NCI-H187 (cell line): ENCODE measurements at places on chromosomes 3 and 15.

DNA sequence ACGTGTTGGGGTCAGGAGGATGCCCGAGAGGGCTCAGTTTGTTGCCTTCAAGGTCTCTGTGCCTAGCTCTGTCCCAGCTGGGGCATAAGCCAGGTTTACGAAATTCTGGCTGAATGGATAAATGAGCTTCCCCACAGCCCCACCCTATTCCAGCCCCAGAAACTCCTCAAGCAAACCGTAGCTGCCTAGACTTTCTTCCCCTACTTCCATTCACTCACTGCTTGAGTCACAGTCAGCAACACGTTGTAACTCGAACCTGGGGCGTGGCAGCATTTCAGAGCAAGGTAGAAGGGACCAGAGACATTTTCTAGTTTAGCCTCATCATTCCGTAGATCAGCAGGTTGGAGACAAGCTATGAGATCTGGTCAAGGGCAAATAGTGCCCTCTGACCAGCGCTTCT is 24.2 kb downstream of the NMNAT3 start:
- no peak for DNase-seq

- DNase-seq = no peak
Observed at GRCh38 chr3:38561746-38562466, 65.8 kb downstream of the EXOG start.

GRCh38 chr3:134753999-134754742 is 40.9 kb upstream of the EPHB1 start:
- no peak for DNase-seq

GRCh38 chr3:70072180-70072579 is 72.6 kb downstream of the SAMMSON start:
- DNase-seq = no peak

GRCh38 chr3:102629943-102630342 is 195.1 kb downstream of the ZPLD1 start:
- no peak for DNase-seq

DNA sequence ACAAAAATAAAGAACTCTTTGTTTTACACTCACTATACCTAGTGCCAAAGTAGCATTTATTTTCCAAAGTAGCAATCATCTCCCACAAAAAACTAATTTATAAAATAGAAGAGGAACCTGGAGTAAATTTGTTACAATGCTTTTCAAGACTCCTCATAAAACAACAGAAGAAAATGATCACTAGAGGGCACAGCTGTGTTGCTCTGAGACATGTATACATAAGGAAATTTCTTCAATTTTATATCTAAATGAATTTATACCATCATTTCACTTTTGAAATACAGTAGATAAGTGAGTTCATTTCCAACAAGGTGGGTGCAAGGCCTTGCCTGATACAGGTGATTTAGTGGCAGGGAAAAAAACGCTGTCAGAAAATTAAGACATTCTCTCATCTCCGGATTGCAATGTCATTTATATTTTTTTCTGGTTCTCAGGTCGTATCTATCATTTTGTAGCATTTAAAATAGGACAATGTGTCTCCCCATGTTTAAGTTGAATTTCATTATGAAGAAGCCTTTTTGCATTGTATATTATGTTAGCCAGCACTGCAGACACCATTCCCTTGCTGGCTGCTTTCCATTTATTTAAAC is 25.3 kb upstream of the ARHGEF26 start:
- no peak for DNase-seq

DNA sequence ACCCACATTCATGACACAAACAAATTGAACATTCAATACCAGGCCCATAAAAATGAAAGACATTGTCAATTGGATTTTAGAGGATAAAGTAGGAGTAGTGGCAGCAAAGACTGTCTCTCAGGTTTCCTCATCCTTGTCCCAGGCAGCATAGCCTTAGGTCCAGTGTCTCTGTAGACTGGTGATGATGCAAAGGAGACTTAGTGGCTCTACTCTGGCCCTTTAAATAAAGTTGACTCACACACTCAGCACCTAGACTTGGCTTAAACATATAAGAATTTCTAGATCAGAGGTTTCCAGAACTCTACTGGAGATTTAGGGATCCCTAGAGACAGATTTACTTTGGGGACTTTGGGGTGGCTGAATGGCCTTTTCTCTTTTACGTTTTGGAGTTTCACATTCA is 166.6 kb downstream of the NR1D2 start:
- DNase-seq = no peak

- DNase-seq = no peak
Observed at GRCh38 chr3:159458982-159459381, 529.7 kb upstream of the IL12A start.

DNA sequence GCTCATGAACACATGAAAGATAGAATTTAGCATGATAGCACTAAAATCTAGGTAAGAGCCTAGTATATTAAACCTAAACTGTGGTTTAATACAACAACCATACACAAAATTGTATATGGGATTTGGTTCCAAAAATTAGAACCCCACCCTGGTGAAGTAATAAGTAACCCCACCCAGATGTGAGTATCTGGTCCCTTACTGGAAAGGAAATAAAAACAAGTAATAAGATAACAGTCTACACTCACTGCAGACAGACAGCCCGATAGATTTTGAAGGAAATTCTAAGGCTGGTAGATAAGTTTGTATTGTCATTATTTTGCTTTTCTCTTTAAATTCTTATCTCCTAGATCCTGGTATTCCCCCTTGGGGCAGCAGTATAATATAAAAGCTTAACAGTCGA is 184.9 kb downstream of the ZBTB20 start:
- no peak for DNase-seq

GRCh38 chr3:15044326-15044725 is 20.8 kb downstream of the MRPS25 start:
- DNase-seq = no peak

DNA sequence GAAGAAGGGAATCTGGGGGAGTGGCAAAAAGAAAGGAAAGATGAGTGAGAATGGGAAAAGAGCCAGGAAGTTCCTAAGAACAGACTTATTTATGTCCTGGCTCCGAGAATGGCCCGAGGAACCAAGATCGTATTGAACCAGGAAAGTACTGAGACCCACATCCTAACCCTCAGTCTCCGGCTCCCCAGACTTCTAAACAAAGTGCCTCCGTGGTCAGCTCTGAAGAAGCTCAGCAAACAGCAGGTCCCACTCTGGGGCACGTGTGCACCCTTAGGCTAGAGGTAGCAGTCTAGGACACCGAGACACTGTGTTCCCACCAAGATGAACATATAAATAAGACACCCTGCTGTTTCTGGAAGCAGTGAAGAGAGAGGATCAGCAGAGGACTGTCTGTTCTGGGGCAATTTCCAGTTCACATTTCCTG is 307.4 kb downstream of the NTRK3 start:
- no peak for DNase-seq

DNA sequence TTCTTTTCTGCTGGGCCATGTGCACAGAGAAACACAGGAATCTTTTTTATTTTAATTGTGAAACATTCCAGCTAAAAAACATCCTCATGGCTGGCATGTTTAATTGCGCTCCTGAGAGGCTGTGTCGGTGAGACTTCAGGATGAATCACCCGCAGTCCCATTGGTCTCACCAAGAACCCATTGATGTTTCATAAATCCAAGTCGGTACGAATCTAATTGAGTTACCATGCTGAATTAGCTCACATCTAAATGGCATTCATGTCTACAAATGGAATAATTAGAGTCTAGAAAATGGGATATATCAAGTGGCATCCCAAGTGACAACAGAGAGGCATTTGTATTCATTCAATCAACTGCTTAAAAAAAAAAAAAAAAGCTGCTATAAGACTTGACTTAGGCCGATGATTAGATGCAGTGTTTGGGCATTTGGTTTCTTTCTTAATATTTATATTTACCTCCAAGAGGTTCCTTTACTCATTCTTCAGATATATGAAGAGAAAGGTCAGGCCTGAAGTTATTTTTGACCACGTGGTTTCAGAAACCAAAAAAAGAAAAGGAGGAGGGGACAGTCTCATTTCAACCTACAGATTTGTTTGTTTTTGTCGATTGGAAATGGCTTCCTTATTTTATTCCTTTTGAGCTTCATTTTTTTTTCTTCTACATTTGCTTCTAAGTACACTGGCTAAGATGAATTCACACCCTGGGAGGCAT is 79.1 kb upstream of the FOXB1 start:
- no peak for DNase-seq

DNA sequence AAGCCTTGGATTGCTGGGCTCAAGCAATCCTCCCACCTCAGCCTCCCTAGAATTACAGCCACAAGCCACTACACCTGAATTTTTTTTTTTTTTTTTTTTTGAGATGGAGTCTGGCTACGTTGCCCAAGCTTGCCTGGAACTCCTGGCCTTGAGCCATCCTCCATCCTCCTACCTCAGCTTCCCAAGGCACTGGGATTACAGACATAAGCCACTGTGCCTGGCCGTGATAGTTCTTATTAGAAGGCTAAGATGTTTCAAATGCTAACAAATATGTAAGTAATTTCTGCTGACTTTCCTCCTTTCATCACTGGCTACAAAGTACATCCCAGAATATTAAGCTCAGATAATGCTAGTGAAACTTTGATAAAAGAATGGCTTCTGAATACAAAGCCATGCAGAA is 5.7 kb upstream of the SETMAR start:
- DNase-seq = no peak

DNA sequence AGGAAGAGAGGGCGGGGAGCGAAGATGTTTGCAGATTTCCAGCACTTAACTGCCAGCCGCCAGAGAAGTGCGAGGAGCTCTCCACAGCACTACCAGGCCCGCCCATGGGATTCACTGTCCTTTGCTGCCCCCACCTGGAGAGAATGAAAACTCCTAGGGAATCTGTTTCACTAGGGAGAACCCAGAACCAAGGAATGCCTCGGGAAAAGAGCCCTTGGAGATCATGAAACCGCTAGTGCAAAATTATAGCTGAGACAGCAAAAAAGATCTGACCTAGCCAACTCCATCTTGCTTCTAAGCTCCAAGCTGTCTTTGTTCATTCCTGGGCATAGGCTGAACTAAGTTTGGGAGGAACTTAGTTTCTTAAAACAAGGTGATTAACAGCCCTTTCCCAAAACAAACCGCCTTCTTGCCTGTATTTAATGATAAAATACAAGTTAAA is 82.6 kb upstream of the GCNT3 start:
- DNase-seq = peak; percentile 77

DNA sequence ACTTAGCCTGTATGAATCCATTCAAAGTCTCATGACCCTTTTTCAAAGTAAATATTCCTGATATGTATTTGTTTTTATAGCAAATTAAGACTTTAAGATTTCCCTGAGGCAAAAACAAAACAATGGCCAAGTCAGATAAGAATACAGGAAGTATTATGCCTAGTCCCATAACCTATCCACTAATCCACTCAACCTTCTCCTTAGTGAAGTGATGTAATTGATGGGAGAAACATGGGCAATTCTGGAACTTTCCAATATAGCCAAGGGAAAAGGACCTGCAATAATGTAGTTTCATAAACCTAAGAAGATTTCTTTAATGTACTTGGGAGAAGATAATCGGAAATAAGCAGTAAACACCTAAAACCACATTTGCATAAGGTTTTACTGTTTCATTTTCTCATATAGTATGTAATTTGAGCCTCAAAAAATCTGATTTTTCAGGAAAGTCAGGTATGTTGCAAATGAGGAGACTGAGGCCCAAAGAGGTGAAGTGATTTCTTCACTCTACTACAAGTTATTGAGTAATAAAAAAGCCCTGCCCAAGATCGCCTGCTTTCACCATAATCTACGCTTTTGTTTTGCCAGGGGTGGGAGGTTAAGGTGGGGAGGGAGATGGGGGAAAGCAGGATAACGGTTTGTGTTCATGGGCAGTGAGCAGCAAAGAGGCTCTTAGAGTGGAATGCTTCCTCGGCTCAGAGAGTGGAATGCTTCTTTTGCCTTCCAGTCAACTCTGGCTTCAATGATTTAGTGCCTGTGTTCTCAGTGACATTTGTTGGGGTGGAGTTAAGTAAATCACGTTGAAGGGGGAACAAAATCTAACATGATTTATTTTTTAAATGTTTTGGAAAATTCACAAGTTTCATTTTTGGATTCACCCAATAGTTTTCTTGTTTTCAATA is 95.0 kb upstream of the FNDC3B start:
- DNase-seq = no peak

- no peak for DNase-seq
Observed at GRCh38 chr3:168539909-168540308, 444.2 kb upstream of the GOLIM4 start.

GRCh38 chr15:70492240-70493177 is 270.8 kb downstream of the UACA start:
- no peak for DNase-seq
